ENCODE measurements at places on chromosomes 7 and 10.
A peak's percentile ranks its signal among the peaks of the same experiment; 100 is the strongest.

DNA sequence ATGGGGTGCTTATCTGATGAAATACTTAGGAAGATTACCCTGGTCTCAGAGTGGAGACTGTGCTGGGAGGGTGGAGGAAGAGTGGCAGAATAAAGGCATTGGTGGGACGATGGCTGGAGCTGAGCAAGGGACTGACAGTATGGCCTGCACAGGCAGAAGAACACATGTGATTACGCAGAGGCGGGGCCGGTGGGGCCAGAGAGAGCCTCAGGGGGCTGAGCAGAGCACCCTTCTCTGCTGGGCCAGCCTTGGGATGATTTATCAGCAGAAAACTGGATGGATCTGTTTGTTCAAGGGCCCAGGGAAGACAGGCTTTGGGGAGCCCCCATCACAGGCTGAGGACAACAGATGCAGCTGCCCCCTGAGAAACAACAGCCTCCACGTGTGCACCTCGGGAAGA lies 272.1 kb downstream of the SDK1 start:
- no peak for DNase-seq

DNA sequence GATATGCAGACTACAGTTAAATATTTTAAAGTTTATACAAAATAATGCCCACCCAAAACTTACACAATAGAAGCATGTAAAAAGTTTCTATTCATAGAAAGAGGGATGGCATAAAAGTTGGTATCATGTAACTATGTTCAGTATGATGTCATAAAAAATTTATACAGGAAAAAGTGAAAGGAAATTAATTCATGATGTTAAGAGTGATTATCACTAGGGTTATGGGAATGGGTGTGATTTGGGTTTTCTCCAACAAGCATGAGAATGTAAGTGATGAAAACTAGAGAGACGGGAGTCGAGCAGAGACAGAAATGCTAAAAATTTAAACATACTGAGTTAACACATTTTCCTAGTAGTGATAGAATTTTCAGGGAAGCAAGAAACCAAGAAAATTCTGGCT lies 52.7 kb downstream of the GDI2 start:
- no peak for DNase-seq

DNA sequence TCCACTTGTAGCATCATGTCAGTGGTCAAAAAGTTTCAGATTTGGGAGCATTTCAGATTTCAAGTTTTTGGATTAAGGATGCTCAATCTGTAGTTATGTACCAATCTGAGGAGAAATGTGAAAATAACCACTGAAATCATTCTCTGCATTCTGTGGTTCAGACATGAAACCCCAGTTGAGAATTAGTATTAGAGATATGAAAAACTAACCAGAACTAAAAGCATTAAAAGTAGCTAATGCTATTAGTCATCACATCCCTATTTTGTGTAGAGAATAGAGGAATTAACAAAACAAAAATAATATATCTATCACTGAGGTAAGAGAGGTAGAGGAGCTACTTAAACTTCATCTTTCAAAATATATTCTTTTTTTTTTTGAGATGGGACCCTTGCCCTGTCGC lies 28.0 kb downstream of the MICU1 start:
- DNase-seq, result no peak

GRCh38 chr7:43671521-43671920 lies 57.8 kb downstream of the COA1 start:
- no peak for DNase-seq

DNA sequence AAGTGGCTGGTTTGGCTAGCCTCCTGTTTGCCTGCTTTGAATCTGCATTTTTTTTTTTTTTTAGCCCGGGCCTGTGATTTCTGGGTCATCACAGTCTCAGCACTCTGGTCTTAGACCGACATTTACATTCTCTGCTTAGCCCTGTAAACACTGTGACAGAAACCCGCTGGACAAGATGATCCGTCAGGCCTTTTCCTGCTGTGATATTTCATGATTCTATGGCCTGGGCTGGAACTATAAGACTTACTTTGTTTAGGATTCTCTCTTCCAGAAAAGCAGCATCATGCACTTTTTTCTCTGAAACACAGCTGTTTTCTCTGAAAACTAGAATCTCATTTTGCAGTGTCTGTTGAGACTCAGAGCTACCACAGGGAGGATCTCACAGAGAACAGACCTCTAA lies 705.5 kb downstream of the GRID1 start:
- DNase-seq, result no peak

GRCh38 chr7:124130-124949 lies 68.0 kb upstream of the FAM20C start:
- DNase-seq, result no peak

DNA sequence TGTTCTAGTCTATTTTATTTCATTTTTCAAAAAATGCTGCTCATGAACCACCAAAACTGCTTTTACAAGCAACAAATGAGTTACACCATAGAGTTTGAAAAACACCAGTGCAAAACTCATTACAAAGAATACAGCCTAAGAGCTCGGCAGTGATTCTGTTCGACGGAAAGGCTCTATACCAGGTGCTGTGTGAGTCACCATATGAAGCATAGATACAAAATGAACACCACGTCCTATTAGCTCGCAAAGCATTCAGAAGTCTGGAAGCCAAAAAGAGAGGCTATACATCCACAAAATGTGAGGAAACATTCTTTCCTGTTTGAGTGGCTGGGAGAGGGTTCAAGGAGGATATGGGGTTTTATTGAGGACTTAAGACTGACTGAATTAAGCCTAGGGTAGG lies 136.1 kb downstream of the ATE1 start:
- no peak for DNase-seq

DNA sequence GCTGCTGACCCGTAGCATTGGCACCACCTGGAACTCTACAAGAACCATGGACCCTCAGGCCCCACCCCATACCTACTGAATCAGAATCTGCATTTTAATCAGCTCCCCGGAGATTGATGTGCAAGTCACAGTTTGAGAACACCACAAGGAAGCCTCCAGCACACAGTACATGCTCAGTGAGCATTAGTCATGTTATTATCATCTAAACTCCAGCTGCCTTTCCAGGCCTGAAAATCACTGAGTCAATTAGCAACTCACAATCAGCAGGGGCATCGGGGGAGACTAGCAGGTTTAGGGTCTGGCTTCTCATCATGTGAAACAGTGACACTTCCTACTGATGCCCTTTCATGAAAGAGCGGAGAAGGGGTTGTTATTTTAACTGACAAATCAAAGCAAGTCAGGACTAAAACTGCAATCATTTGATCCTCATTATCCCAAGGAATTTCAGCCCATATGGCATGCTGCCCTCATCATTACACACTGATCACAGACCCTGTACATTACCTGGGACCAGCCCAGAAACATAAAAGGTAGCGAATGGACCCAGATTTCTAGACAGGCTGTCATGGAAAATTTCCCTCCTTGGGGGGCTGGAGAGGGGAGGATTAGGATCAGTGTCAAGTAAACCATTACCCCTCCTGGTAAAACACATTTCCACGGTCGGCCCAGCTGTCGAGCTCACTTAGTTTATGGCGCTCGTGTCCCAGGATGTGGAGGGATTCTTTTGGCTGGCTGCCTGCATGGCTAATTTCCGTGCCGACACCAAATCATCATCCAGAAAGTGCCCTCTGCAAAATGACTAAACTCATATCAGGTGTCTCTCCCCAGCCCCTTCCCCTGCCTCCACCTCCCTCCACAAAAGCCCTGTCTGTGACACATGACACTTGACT lies 122.8 kb downstream of the PRLHR start:
- no peak for DNase-seq

DNA sequence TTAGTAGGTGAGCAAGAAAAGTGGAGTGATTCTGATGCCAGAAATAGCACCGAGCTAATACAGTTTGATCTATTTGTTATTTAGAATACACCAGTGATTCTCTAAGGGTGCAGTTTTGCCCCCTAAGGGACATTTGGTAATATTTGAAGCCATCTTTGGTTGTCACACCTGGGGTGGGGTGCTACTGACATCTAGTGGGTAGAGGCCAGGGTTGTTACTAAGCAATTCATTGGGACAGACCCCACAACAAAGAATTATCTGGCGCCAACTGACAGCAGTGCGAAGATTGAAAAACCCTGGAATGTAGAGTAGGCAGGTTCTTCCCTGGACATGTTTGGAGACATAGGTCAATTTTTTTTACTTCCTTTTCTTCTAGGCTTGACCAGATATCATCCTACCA lies 14.6 kb downstream of the PALS2 start:
- peak; percentile 13 for DNase-seq

DNA sequence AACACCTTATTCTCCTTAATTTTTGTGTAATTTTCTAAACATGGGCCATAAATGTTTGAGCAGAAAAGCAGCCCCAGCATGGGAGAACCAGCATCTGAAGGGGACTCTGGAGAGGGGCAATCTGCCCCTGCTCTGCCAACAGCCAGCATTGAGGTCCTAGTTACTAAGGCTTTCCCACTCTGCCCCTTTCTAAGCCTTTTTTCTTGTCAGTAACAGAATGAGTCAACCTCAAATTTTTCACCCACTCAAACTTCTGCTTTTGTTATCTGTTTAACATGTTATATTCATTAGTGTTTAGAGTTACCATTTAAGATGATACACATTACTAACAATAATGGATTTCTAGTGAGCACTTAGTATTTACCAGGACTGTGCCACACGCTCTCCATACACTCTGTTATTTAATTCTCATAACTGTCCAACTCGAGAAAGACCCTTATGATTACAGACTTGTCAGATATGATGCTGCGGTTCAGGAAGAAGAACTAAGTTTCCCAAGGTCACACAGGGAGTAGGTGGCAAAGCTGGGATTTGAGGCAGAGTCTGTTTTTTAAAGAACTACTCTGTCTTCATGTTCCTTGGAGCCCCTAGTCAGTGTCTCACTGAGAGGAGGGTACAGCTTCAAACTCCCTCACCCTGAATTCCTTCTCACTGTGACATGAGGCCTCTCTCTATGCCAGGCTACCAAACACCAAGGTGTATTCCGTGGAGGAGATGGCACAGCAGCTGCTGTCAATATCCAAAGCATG lies 19.9 kb upstream of the GPAM start:
- no peak for DNase-seq

All from stimulated activated CD4-positive, alpha-beta T cell treated with anti-CD3 and anti-CD28 coated beads, Interleukin-12 subunit alpha, Interleukin-12 subunit beta, amount 100 ng/mL, for 4 hours (primary cell).